Glutamatergic neuron (in vitro differentiated cells): ENCODE measurements at places on chromosomes 4 and X.

GRCh38 chrX:19791562-19791961 lies 95.8 kb downstream of the SH3KBP1 start:
- no peak for DNase-seq

- DNase-seq = no peak
Observed at GRCh38 chr4:62130637-62131036, 930.5 kb downstream of the ADGRL3 start.

DNA sequence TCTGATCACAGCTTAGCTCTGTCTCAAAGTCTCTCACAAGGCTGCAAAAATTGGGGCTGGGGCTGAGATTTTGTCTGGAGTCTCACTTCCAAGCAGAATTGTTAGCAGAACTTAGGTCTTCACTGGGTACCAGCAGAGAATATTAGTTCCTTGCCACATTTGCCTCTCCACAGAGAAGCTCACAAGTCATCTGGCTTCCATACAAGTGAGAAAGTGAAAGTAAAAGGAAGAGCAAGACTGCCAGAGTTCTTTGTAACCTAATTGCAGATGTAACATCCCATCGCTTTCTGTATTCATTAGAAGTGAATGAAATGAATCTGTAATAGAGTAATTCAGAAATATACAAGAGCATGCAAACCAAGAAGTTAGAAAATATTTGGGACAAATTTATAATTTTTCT lies 624.1 kb upstream of the GNPDA2 start:
- DNase-seq = no peak

- no peak for DNase-seq
Observed at GRCh38 chrX:19625612-19626011, 110.3 kb upstream of the MAP3K15 start.

DNA sequence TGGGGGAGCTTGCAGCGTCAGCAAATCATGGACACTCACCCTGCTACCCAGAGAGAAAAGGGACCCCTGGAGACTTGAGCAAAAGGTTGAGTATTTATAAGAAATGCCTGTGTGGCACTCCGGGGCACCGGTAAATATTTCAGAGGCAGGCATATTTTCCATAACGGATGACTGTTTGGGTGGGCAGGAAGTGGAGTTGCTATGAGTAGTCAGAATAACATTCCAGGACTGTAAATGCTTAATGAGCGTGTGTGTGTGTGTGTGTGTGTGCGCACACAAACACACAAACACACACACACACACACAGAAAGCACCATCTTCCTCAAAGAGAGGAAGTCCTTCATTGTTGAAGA lies 74.6 kb downstream of the MXRA5 start:
- no peak for DNase-seq

DNA sequence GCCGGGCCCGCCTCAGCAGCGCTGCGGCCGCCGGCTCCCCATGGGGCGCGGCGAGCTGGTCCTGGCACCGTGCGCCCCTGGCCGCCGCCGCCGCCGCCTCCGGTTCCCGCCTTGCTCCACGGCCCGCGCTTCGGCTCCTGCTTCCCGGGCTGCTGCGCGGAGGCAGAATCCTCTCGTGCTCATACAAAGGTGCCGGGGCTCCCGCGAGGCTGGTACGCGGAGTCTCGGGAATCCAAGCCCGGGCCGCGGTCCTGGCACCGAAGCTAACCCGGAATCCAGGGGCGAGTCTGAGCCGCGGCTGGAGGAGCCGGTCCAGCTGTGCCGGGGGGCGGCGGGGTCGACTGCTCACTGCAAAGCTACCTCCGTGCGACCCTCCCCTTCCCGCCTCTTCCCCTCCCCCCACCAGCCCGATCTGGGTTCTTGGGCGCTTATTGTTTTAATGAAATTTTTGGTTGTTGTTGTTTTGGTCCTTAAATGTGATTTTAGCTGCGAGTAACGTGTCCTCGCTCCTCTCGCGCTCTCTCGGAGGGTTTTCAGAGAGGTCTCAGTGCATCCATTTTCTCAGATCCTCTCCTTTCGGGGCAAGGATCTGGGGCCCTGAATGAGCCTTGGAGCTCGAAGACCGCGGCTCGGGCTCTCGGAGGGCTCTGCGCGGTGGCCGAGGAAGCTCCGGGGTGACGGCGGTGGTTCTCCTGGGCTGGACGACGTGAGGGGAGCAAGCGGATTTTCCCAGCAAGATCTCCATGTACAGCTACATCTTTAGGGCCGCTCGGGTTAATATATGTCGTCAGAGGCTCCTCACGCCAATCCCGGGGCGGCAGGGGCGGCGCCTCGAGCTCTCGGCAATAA lies at the start of gene HAND2:
Gene HAND2 (minus strand): TSS at position 753 of the 849 bp plus-strand sequence. CDS start 940 bp downstream, outside the sequence.
- peak; percentile 61 for DNase-seq

- no peak for DNase-seq
Observed at GRCh38 chr4:89929425-89930159, 34.9 kb downstream of the MMRN1 start.

GRCh38 chr4:148481636-148482035 lies 39.4 kb upstream of the NR3C2 start:
- DNase-seq = no peak

DNA sequence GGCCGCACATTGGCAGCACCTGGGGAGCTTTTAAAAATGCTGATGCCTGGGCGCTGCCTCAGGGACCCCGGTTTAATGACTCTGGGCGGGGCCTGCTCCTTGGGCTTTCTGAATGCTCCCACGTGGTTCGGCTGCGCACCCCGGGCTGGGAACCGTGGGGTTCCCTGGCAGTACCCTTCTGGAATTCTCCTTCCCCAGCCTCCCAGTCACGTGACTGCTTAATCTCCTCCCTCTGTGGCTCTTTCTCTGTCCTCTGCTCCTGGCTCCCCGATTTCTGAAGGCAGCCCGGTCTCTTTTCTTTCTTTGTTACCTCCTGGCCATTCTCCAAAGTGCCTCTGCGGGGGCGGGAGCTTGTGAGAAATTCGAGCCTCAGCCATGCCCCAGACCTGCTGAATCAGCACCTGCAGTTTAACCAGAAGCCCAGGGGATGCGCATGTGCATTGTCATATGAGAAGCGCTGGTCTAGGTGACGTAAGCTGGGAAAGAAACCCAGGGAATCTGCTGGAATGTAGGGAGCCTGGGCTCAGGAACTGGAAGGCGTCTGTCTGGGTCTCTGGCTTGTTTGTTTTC lies 16.6 kb downstream of the CLCN4 start:
- DNase-seq = peak; percentile 25

GRCh38 chrX:70694339-70695122 lies 214.0 kb downstream of the TEX11 start:
- DNase-seq = no peak

- no peak for DNase-seq
Observed at GRCh38 chr4:16056681-16057385, 27.0 kb downstream of the PROM1 start.

GRCh38 chr4:86563416-86563815 lies 30.7 kb upstream of the PTPN13 start:
- no peak for DNase-seq

DNA sequence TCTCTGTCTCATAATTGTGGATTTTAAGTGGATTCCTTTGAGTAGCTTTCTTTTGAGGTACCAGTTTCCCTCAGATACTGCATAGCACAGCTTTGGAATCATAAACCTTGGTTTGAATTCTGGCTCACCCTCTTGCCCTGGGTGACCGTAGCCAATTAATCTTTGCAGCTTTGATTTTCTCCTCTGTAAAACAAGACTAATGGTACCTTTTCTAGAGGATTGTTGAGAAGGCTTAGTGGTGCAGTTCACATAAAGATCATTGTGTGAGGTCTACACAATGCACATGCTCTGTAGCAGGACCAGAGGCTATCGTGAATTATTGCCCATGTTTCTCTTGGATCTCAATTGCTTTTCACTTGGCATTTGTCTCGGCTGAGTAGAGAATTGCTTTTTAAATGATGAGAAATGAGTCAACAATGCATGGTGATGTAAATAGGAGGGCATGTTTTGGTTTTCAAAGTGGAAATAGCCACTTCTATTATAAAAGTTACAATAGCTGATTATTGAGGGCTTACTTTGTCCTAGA lies 47.9 kb downstream of the TMEM131L start:
- no peak for DNase-seq

DNA sequence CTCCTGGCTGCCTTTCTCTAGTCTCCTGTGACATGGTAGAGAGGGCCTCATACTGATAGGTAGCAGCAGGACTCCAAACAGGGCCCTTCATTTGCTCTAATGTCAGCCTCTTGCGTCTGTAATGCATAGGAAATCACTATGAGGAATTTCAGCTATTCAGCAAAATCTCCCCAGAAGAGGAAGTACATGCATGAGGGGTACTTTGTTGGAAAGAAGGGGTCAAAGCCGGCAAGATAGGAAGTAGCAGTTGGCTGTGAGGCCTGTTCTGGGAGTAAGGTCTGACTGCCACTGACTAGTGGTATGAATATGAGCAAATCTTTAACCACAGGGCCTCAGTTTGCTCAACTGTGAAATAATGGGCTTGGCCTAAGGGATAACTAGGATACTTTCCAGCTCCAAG lies 283.2 kb downstream of the ARHGAP10 start:
- no peak for DNase-seq

DNA sequence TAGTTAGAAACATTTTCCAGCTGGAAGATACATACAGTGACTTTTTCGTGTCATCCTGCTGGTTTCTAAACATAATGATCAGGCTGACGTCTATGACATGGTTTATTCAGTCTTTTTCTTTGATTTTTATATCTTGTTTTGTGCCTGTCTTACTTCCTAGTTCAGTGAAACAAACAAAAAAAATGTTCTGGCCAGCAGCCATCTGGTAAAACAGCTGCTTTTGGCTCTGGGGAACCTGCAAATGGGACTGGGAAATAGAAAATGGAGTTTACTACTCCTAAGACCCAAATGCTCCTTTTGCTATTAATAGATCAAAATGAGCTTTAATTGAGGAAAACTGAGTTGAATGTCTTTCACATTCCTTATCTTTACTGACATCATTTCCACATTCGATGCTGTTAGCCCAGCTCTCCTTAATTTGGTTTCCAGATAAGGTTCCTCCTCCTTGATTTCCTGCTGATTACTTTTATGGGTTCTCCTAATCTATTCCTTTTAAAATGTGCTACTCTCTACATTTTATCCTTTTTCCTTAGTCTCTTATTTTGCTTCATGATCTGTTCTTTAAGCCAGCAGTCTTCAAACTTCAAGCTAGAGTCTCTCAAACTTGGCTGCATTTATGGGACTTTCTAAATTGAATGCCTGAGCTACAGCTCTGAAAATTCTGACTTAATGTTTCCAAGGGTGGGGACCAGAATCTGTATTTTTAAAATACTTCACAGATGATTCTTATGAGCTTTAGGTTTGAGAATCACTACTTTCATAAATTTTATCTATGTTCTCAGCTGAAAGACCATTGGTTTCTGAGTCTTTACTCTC lies 499.5 kb downstream of the ANKRD50 start:
- peak; percentile 24 for DNase-seq

DNA sequence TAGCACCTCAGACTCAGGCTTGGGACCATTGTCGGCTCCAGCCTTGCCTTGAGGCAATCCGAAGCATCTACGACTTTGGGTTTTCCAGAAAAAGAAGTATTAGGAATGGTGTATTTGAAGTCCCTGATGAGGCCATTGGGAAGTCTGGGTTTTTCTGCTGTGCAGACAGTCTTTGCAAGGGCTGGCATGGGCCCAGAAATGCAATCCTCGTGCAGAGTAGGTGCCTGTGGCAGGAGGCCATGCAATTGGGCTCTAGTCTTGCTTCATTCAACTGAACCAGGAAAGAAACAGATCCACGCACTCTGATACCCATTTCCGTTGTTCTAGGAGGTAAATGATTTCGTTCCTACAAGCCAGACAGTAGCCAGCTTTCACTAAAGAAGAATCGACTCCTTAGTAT lies 12.4 kb downstream of the ZFP92 start:
- DNase-seq = no peak

DNA sequence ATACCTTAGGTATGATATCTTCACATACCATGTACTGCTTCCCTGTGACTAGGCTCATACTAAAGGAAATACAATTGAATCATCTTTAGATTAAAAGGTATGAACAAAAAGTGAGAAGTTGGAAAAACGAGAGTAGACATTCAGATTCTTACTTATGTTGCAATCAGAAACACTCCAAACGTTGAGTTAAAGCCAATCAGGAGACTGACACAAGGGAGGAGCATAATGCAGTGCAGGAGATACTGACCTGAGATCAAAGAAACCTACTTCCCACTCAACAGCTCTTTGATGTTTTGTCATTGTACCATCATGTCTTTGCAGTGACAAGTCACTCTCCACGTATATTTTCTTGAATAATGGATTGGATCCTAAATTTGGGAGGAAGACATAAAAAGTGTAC lies 8.9 kb upstream of the PCDH18 start:
- no peak for DNase-seq

GRCh38 chr4:5747738-5748375 lies 36.9 kb downstream of the EVC start:
- DNase-seq = no peak

- DNase-seq = no peak
Observed at GRCh38 chr4:126144543-126145237, 829.9 kb downstream of the FAT4 start.

GRCh38 chr4:102761296-102761701 lies 531 bp upstream of the MANBA start:
- DNase-seq = no peak

GRCh38 chrX:103376118-103376978 lies at the start of gene BEX3:
Gene BEX3, plus strand, starts transcription at chrX:103376538. Its CDS starts 984 bp downstream, at chrX:103377522.
- DNase-seq = peak; percentile 76

- DNase-seq = no peak
Observed at GRCh38 chr4:106104276-106104675, 209.0 kb downstream of the NPNT start.

DNA sequence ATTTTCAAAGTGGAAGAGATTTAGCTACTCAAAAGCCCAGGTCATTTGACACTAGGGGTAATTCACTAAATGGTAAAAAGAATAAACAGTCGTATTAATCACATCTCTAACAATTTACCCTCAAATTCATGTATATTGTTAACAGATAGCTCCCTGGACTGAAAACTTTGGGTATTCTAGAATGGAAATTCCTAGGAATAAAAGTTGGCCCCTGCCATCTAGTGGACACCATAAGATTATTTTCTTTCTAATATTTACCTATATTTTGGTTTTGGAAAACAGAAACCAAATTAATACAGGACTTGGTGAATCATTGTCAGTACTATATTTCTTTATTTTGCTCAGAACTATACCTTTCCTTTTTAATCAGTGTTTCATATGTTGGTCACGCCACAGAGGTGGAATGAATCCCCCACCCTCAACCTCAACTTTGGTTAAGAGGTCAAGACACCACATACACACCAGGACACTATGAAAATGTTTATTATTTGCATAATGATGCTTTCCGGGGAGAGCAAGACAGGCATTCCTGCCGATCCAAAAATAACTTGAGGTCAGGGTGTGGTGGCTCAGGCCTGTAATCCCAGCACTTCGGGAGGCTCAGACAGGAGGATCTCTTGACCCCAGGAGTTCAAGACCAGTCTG lies 96.2 kb upstream of the APOOL start:
- no peak for DNase-seq

GRCh38 chr4:8557151-8558076 lies 22.8 kb upstream of the GPR78 start:
- DNase-seq = no peak

DNA sequence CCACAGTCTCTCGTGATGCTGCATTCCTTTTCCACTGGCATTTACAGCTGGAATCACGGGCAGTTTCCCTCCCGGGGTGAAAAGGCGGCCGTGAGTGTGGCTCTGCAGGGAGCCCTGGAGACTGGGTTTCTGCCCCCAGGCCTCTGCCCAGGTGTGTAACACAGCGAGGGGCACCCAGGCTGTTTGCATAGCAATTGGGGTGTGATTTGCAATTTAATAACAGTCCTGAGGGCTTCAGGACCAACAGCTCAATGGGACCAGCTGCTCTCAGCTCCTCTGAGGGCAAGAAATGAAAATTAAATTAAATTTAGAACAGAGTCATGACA lies 99.0 kb upstream of the SHOX start:
- no peak for DNase-seq

- no peak for DNase-seq
Observed at GRCh38 chr4:165506849-165507248, 128.0 kb downstream of the CPE start.

- DNase-seq = no peak
Observed at GRCh38 chr4:167282171-167282864, 48.0 kb upstream of the SPOCK3 start.
